Endothelial cell of coronary artery (primary cell): ENCODE measurements at places on chromosomes 4 and X. TPM values are rescaled to one million over a fixed set of nuclear protein-coding genes. Genes with fewer than 3 reads are reported as not detected.

Gene ARHGEF9
- 4.8 and 6.7 TPM in 2 replicates for total RNA-seq

Gene GABRE
- total RNA-seq = 2.6 and 9.9 TPM in 2 replicates

Gene PNPLA4
- total RNA-seq = 8.5 and 10.4 TPM in 2 replicates

Gene GAGE10
- total RNA-seq = not detected in 2 replicates

Gene LUZP4
- not detected in 2 replicates for total RNA-seq

Gene UFSP2
- 35.7 and 36.7 TPM in 2 replicates for total RNA-seq

Gene DDX53
- not detected in 2 replicates for total RNA-seq

Gene SLC25A14
- total RNA-seq = 9.3 and 10.4 TPM in 2 replicates

Gene C1GALT1C1
- 42.3 and 47.4 TPM in 2 replicates for total RNA-seq

Gene TGIF2LX
- not detected in 2 replicates for total RNA-seq

Gene AADAT
- 0.81 and 1.0 TPM in 2 replicates for total RNA-seq

Gene F9
- not detected in 2 replicates for total RNA-seq

Gene UGT2B10
- total RNA-seq = not detected in 2 replicates

Gene AMTN
- 0.09 TPM in 1 of 2 replicates, not detected in the other for total RNA-seq

Gene ABRAXAS1
- total RNA-seq = 16.3 and 18.4 TPM in 2 replicates

Gene ETNPPL
- total RNA-seq = 0.18 TPM in 1 of 2 replicates, not detected in the other

Gene ARHGEF38
- total RNA-seq = not detected in 2 replicates

Gene NALF2
- under 0.01 and 0.09 TPM in 2 replicates for total RNA-seq

Gene SNX25
- 16.2 and 34.4 TPM in 2 replicates for total RNA-seq

Gene RS1
- total RNA-seq = not detected in 2 replicates

Gene TRO
- 2.2 and 2.6 TPM in 2 replicates for total RNA-seq

Gene SOX3
- total RNA-seq = not detected in 2 replicates

Gene MND1
- 2.4 and 4.3 TPM in 2 replicates for total RNA-seq

Gene RAB39B
- total RNA-seq = under 0.01 and 0.09 TPM in 2 replicates

Gene STPG2
- total RNA-seq = 0.09 and 0.66 TPM in 2 replicates

Gene TIMM8A
- 3.9 and 4.0 TPM in 2 replicates for total RNA-seq

Gene CT83
- not detected in 2 replicates for total RNA-seq

Gene IL9R
- total RNA-seq = not detected in 2 replicates

Gene ANXA5
- 344 and 461 TPM in 2 replicates for total RNA-seq

Gene NDNF
- total RNA-seq = not detected in 2 replicates

Gene TMPRSS11F
- total RNA-seq = not detected in 2 replicates

Gene RGN
- 0.27 and 0.66 TPM in 2 replicates for total RNA-seq

Gene RIPPLY1
- total RNA-seq = not detected in 2 replicates

Gene MGAT4D
- not detected in 2 replicates for total RNA-seq

Gene ANKRD17
- total RNA-seq = 42.4 and 55.9 TPM in 2 replicates

Gene GABRB1
- not detected in 2 replicates for total RNA-seq

Gene ESX1
- total RNA-seq = not detected in 2 replicates

Gene ITM2A
- total RNA-seq = 14.5 and 19.0 TPM in 2 replicates

Gene IL21
- total RNA-seq = not detected in 2 replicates

Gene WDR1
- 557 and 813 TPM in 2 replicates for total RNA-seq

Gene XK
- under 0.01 TPM in 1 of 2 replicates, not detected in the other for total RNA-seq

Gene TMPRSS11D
- not detected in 2 replicates for total RNA-seq

Gene BEX1
- 0.45 and 1.4 TPM in 2 replicates for total RNA-seq

Gene MAGEA12
- total RNA-seq = not detected in 2 replicates

Gene ANXA3
- total RNA-seq = 219 and 338 TPM in 2 replicates

Gene ETDC
- total RNA-seq = not detected in 2 replicates

Gene H2BW2
- not detected in 2 replicates for total RNA-seq
